Glomerular endothelial cell (primary cell): ENCODE measurements at places on chromosomes 16 and 17. TPM values are rescaled to one million over a fixed set of nuclear protein-coding genes. Genes with fewer than 3 reads are reported as not detected.

The TMEM204 gene
- total RNA-seq = 20.4 and 34.2 TPM in 2 replicates

The FOXC2 gene
- 7.1 and 21.7 TPM in 2 replicates for total RNA-seq

The MYCBPAP gene
- total RNA-seq = 0.23 and 1.6 TPM in 2 replicates

The OR4D2 gene
- not detected in 2 replicates for total RNA-seq

The SLC52A1 gene
- total RNA-seq = 0.10 TPM in 1 of 2 replicates, not detected in the other

The ASGR2 gene
- total RNA-seq = not detected in 2 replicates

The SLC12A3 gene
- total RNA-seq = not detected in 2 replicates

The ZFP1 gene
- total RNA-seq = 8.2 and 11.9 TPM in 2 replicates

The CD300E gene
- total RNA-seq = not detected in 2 replicates

The BOLA2B gene
- 223 and 376 TPM in 2 replicates for total RNA-seq

The FBXO39 gene
- 0.29 and 0.58 TPM in 2 replicates for total RNA-seq

The ST6GALNAC2 gene
- total RNA-seq = 1.8 and 3.3 TPM in 2 replicates

The EVI2B gene
- 1.2 and 1.6 TPM in 2 replicates for total RNA-seq

The TP53TG3B gene
- total RNA-seq = not detected in 2 replicates

The MYH3 gene
- 0.23 and 0.39 TPM in 2 replicates for total RNA-seq

The ABCC6 gene
- total RNA-seq = 0.10 and 0.23 TPM in 2 replicates

The SLC16A13 gene
- 6.6 and 7.9 TPM in 2 replicates for total RNA-seq

The KCNJ18 gene
- total RNA-seq = not detected in 2 replicates

The EFCAB13 gene
- 3.2 and 5.3 TPM in 2 replicates for total RNA-seq

The DLX4 gene
- not detected in 2 replicates for total RNA-seq

The KRT15 gene
- total RNA-seq = 3.4 and 11.4 TPM in 2 replicates

The CDC27 gene
- total RNA-seq = 74.9 and 80.3 TPM in 2 replicates

The PLD6 gene
- total RNA-seq = 2.0 and 2.3 TPM in 2 replicates

The OSBPL7 gene
- total RNA-seq = 11.1 and 14.4 TPM in 2 replicates

The NDRG4 gene
- 38.4 and 46.9 TPM in 2 replicates for total RNA-seq

The FADS6 gene
- not detected in 2 replicates for total RNA-seq

The AURKB gene
- total RNA-seq = 9.3 and 24.8 TPM in 2 replicates

The NPIPA1 gene
- total RNA-seq = 21.6 and 34.2 TPM in 2 replicates

The JUP gene
- 535 and 764 TPM in 2 replicates for total RNA-seq

The KRTAP2-1 gene
- not detected in 2 replicates for total RNA-seq

The G6PC1 gene
- not detected in 2 replicates for total RNA-seq

The SLC35G6 gene
- total RNA-seq = not detected in 2 replicates

The PIK3R6 gene
- 0.10 and 1.2 TPM in 2 replicates for total RNA-seq

The SLC5A10 gene
- not detected in 2 replicates for total RNA-seq

The KRTAP4-1 gene
- not detected in 2 replicates for total RNA-seq

The PERCC1 gene
- not detected in 2 replicates for total RNA-seq

The MAPT gene
- total RNA-seq = 0.05 and 0.12 TPM in 2 replicates

The CDH5 gene
- total RNA-seq = 1,376 and 1,752 TPM in 2 replicates

The SGCA gene
- not detected in 2 replicates for total RNA-seq

The GPS2 gene
- 48.2 and 64.6 TPM in 2 replicates for total RNA-seq

The TPSD1 gene
- total RNA-seq = not detected in 2 replicates
